ENCODE measurements at places on chromosomes 16 and 17.

DNA sequence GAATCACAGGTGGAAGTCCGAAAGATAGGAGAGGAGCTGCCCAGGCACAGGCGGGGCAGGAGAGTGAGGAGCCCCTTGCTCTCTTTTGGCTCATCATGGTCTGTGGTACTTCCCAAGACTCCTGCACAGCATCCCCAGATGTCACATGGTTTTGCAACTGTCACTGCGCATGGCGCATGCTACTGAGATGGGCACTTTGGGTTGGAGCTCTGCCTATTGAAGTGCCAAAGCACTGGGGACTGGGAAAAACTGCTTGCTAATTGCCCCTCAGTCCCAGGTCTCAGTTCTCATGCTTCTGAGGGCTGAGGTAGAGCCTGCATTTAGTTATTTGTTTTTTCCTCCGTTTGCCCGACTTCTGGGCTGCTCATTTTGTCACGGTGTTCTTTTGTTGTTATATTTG is 156.8 kb upstream of the CDH13 start:
- DNase-seq: no peak

- DNase-seq: no peak
Measured at GRCh38 chr16:84380405-84380804, 12.1 kb downstream of the ATP2C2 start.

- no peak for DNase-seq
Measured at GRCh38 chr17:69578385-69578936, 164.0 kb downstream of the MAP2K6 start.

DNA sequence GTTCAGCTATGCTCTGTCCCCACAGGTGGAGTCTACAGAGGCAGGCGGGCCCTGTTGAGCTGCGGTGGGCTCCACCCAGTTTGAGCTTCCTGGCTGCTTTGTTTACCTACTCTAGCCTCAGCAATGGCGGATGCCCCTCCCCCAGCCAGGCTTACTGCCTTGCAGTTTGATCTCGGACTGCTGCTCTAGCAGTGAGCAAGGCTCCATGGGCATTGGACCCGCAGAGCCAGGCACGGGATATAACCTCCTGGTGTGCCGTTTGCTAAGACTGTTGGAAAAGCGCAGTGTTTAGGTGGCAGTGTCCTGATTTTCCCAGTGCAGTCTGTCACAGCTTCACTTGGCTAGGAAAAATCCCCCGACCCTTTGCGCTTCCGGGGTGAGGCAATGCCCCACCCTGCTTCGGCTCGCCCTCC is 89.1 kb downstream of the BCAS3 start:
- no peak for DNase-seq

DNA sequence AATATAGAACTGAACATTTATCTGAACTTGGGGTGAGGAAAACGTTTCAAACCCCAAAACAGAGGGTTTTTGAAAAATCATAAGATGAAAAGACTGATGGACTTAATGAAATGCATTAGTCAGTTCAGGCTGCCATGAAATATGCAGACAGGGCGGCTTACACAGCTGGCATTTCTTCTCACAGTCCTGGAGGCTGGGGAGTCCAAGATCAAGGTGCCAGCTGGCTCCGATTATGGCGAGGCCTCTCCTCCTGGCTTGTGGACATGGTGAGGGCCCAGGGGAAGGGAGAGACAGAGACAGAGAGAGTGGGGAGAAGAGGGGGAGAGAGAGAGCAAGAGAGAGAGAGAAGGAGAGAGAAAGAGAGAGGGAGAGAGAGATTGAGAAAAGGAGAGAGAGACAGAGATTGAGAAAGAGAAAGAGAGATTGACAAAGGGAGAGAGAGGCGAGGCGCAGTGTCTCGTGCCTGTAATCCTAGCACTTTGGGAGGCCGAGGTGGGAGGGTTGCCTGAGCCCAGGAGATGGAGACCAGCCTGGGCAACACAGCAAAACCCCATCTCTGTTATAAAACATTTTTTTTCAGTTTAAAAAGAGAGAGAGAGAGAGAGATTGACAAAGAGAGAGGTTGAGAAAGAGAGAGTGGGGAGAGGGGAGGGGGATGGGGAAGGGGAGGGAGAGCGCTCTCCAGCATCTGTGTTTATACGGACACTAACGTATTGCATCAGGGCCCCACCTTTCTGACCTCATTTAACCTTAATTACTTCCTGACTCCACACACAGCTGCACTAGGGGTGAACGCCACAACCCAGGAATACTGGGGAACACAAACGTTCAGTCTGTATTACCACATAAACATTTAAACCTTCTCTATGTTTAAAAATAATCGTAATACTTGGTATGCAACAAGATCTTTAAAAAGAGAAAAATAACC is 24.6 kb upstream of the RPH3AL start:
- DNase-seq: no peak

- no peak for DNase-seq
Measured at GRCh38 chr16:81765111-81765919, 13.8 kb upstream of the PLCG2 start.

Measured in HT1080 (cell line).